Caudate nucleus (tissue), 63 donors: ENCODE measurements at places on chromosomes 4 and X.

DNA sequence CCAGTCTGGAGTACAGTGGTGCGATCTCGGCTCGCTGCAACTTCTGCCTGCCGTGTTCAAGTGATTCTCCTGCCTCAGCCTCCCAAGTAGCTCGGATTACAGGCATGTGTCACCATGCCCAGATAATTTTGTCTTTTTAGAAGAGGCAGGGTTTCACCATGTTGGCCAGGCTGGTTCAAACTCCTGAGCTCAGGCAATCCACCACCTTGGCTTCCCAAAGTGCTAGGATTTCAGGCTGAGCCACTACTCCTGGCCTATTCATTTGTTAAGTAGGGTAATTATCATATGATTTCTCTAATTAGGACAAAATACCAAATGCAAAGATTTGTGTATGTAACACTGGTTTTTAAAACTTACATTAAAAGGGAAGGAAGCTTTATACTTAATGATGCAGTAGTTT, 137.8 kb downstream of the GPM6A start:
- no peak for DNase-seq

- DNase-seq: no peak
Observed at GRCh38 chr4:46955601-46956000, 37.8 kb downstream of the GABRA4 start.

DNA sequence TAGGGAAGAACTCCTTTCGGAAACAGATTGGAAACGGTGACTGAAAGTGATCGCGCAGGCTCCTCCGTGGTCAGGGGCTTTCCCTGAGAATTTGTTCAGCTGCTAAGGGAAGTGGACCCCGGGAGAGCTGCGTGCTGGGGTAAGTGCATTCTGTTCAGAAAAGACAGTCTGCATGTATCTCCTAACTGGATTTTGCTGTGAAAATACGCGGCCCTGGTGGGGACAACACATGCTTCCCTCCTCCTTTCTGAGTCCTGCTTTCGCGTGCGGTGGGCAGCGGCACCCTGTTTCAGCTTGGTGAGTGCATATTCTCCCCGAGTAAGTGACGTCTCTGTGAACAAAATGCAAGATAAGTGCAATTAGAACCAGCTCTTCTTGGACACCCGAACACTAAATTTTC, 195.6 kb downstream of the STIM2 start:
- no peak for DNase-seq

DNA sequence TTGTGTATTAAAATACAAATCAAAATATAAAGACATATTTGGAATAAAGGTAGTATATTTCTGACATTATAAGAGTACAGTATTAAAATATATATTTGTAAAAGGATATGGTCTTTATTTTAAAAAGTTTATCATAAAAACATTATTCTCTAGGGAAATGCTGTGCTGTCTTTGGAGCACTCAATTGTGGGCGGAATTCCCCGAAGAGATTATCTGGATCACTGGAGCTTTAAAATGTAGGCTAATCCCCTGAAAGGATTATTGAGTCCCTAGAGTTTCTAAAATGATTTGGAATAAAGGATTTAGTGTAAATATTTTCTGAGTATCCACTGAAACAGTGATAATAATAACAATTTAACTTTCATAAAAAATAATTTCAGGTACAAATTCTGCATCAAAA, 1239.4 kb downstream of the TECRL start:
- DNase-seq: no peak

GRCh38 chr4:110224142-110224541, 25.7 kb upstream of the ELOVL6 start:
- DNase-seq: no peak
